ENCODE measurements at places on chromosomes 11 and 22. TPM values are rescaled to one million over a fixed set of nuclear protein-coding genes. Genes with fewer than 3 reads are reported as not detected.

Gene ANGPTL5
- not detected for total RNA-seq

Gene B3GAT1
- total RNA-seq: not detected

Gene TEX12
- not detected for total RNA-seq

Gene OR10G4
- total RNA-seq: not detected

Gene CHKA
- 4.5 TPM for total RNA-seq

Gene CLDN5
- under 0.01 TPM for total RNA-seq

Gene APOBEC3A
- not detected for total RNA-seq

Gene TIMP3
- total RNA-seq: 98.8 TPM

GRCh38 chr11:86718521-86718920 lies 46.1 kb upstream of the ME3 start:
- no peak for DNase-seq

DNA sequence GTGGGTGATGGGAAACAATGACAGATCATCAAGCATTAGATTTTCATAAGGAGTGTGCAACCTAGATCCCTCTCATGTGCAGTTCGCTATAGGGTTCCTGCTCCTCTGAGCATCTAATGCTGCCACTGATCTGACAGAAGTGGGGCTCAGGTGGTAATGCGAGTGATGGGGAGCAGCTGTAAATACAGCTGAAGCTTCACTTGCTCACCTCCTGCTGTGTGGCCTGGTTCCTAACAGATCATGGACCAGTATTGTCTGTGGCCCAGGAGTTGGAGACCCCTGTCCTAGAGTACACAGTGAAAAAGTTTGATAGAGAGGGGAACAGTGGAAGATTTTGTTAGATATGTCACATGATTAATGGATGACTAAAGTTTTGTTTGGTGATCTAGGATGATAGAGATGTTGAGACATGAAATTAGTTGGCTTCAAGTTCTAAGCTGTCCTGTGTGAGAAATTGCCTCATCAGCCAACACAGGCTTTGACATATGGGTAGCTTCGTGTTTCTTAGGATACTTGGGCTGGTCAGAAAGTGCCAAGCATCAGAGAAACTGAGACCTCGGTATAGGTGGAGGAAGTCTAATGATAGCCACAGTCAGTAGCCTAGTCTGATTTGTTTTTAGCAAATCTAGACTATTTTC lies 47.4 kb downstream of the ARHGEF12 start:
- no peak for DNase-seq

GRCh38 chr22:31857247-31857646 lies 87.1 kb upstream of the YWHAH start:
- no peak for DNase-seq

DNA sequence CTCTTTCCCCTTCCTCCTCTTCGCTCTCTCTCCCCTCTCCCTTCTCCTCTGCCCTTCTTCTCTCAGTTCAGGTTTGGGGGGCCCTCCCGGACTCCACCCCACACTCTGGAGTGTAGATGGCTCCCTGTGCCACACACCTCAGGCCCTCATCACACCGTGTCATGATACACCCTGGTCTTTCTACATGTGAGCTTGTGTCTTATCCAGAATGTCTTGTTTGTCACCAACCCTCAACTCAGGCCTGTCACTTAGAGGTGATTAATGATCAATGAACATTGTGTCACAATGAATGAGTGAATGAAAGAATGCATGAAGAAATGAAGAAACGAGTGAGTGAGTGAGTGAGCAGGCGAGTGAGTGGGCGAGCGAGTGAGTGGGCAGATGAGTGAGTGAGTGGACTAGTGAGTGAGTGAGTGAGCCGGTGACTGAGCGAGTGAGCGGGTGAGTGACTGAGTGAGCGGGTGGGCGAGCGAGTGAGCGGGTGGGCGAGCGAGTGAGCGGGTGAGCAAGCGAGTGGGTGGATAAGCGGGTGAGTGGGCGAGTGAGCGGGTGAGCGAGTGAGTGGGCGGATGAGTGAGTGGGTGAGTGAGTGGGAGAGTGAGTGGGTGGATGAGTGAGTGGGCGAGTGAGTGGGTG lies 33.8 kb downstream of the CAPN1 start:
- no peak for DNase-seq

DNA sequence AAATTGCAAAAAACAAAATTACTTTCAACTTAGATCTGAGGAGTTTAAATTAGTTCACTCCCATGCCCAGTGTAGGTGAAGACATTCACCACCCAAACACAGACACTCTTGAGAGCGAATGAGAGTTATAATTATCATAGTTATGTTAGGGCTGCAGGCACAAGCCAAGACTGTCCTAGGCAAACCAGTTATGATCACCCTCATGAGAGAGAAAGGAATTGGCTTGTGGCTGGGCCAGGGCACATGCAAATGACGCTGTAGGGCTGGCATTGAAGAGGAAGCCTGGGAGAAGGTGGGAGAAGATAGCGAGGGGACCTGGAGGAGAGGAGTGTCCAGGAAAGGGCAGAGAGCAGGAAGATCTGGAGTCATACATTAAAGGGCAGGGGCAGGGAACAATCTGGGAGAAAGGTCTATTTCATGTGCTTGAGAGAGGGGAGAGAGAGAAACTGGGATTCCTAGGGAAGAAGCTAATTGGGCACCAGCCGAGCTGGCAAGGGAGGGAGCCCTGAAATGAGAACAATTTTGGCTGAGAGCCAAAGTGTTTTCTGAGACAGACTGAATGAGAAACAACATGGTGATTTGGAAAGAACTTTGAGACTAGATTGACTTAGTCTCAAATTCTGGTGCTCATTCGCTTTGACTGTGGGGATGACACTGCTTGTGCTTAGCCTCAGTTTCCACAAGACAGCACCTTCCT lies 279.9 kb downstream of the KIRREL3 start:
- DNase-seq: no peak

All from IMR-90 (cell line).